Suppressor macrophage treated with lipopolysaccharide for 4 hours (primary cell): ENCODE measurements at places on chromosomes 3 and 15.

GRCh38 chr15:60844010-60844409 lies 365.1 kb upstream of the ICE2 start:
- DNase-seq: no peak

DNA sequence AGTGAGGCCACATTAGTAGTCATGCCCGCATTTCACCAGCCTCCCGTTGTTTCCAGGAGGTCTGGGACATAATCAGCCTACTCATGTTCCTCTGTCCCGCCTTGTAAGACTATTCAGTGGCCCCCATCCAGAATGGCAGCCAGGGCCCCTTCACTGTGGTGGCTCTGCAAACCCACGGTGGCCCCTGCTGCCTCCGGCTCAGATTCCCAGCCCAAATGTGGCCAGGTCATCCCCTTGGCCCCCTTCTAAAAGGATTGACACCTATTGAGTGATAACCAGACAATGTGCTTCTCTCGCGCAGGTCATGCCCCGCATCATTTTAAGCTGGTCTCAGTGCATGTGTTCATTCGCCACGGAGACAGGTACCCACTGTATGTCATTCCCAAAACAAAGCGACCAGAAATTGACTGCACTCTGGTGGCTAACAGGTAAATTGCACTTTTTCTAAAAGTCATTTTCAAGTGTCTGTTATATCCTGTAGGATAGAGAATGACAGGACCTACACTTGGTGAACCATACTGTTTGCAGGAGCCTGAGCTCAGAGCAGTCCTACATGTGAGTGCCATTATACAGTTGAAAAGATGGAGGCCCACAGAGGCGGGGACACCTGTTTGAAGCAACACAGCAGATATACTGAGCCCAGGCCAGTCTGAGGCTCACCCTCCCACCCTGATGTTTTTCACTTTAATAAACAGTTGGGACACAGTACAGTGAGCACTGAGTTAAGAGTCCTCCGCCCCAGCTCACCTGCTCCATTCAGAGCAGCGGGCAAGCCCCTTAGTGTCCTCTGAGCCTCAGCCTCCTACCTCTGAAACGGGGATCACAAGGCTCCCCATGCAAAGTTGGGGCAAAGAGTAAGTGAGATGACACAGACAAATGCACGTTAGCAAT lies 47.7 kb downstream of the PXYLP1 start:
- no peak for DNase-seq

- DNase-seq: no peak
Measured at GRCh38 chr3:109631897-109632296, 294.6 kb upstream of the DPPA4 start.

DNA sequence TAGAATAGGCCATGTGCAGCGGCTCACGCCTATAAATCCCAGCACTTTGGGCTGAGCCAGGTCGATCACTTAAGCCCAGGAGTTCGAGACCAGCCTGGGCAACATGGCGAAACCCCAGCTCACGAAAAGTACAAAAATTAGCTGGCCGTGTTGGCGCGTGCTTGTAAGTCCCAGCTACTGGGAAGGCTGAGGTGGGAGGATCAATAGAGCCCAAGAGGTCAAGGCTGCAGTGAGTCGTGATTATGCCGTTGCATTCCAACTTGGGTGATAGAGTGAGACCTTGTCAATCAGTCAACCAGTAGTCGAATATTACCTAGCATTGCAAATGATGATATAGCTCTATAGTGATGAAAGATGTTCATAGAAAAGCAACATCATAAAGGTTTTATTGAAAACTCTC lies 51.9 kb downstream of the USP8 start:
- DNase-seq: no peak

DNA sequence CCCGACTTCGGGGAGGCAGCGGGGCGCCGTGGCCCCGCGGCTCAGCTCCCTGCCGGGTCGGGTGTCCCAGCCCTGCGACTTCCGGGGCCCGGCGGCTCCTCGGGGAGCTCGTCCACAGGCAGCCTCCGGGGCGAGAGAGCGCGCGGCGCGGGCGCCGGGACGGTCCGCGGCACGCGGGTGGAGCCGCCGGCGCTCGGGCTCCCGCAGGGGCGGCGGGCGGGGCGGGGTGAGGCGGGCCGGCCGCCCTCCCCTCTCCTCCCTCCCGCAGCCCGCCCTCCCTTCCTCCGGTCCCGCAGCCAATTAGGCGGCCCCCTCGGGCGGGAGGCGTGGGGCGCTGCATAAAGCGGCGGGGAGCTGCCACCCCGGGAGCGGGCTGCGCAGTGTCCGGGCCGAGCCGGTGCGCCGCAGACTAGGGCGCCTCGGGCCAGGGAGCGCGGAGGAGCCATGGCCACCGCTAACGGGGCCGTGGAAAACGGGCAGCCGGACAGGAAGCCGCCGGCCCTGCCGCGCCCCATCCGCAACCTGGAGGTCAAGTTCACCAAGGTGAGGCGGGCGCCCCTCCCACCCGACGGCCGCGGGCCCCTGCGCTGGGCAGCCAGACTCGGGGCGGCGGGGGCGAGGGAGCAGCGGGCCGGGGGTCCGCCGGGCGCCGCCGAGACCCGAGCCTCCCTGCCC lies at the start of gene ALDH1A3:
TSS of gene ALDH1A3 (plus strand) at position 368 of the 675 bp plus-strand sequence. CDS start at position 445, 77 bp downstream.
- DNase-seq: peak; percentile 24

DNA sequence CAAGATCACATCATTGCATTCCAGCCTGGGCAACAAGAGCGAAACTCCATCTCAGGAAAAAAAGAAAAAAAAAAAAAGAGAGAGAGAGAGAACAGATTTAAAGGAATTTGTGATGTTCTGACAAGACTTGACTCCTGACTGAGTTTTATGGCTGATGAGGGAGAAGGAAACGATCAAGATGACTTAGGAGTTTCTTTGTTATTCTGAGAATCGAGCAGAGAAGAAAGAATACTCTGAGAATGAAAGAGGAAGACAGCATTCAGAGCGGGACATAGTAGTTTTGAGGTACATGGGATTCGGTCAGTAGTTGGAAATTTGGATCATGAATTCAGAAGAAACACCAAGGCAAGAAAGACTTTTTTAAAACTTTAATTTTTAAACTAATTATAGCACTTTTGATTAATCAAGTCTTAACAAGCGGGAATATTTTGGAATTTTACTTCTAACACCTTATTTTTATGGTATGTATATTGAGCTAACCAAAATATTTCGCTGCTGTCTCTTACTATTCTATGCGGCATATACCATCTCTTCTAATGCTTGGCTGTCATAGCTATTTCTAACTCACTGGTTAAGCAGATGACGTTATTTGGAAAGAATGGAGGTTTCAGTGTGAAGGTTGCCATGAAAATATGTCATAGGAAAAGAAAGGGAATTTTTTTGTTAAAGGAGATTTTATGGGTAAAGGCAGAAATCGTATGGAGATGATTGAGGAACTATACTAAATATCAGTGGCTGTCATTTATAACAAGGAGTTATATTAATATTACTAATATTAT lies 644.1 kb downstream of the RBMS3 start:
- DNase-seq: no peak

DNA sequence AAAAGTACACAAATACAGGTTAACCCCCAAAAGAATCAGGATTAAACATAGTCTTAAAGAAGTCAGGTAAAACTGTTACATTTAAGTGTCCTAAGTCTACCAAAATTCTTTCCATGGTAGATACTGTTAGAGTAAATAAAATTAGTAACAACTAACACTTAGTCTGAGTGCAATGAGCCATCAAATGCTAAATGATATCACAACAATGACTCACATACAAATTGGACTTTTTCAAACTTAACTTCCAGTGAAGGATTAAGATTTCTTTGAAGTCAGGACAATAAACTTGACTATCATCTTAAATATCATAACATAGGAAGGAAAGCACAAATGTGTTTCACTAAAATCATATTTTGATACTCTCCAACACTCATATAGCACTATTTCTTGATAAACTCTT lies 43.9 kb downstream of the ZNF148 start:
- DNase-seq: no peak

DNA sequence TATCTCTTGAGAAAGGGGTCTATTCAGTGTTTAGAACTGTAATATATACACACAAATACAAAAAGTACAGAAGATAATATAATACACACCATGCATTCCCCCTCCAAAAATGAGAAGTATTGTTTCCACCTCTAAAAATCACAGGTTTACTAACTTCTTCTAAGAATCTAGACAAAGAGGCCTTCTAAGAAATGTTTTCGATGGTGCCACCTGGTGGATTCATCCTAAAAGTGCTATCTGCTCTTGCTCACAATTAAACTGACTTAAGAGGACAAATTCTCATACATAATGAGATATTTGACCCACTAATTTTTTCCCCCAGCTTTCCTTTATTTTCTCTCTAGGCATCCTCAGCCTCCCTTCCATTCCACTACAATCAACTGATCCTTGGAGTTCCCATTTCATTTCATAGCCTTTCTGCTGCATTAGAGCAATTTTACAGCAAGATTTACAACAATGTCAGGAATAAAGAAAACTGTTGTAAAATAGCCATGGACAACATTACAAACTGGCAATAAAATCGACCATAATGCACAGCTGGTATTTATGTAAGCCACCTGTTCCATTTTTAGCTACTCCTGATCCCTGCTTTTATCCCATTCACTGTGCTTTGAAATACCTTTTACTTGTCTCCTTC lies 124.6 kb downstream of the ARRDC4 start:
- peak; percentile 73 for DNase-seq

GRCh38 chr3:194327218-194328052 lies 23.7 kb downstream of the CPN2 start:
- DNase-seq: no peak

DNA sequence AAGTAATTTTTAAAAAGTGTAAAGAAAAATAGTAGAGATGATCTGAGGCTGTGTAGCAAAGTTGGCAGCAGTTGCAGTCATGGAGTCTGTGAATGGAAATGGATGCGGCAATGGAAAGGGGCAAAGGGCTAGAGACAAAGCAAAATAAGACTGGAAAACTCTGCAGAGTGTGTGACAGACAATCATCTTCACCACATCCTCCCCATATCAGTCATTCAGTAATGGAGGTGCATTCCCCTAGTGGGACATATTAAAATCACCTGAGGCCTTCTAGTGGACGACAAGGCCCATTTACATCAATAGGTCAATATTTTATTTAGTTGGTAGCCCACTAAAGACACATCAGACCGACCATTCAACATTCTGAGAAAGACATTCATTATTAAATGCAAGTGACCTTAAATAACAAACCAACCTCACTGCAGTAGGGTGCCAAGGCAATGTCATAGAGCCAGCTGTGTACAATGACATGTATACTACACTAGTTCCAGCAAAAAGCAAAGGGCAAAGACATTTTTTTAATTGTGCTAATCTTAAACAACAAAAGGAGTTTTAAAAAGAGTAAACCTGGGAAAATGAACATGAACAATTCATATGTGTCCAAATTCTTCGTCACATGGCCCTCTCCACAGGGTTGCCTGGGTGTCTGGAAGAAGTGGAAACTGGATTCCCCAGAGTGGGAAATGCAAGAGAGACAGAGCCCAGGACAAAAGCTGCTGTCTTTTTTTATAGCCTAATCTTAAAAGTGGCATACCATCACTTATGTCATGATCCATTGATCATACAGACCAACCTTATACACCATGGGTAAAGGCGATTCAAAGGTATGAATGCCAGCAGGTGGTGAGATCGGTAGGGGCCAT lies 15.6 kb upstream of the RAP2B start:
- DNase-seq: no peak

GRCh38 chr3:33355611-33356010 lies 78.4 kb downstream of the FBXL2 start:
- DNase-seq: no peak

DNA sequence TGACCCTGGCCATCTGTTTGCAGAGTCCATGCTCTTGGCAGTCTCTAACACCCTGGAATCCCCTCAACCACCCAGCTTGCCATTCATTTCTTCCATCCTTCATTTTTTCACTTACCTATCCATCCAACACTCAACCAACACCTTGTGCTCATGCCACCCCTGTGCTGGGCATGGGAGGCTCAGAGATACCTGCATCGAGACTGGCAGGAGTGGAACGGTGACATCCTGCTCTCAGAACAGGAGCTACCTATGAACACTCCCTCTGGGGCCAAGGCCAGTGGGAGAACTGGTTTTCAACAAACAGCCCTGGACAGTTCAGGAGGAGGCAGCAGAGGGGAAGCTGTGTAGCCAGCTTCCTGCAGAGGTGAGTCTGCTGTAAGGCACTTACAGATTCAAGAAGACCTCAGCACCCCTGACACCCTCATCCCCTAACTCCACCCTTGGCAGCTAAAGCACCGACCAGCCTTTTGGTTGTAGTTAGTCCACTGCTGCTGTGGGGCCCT lies 19.5 kb upstream of the ATP2B2 start:
- DNase-seq: no peak

DNA sequence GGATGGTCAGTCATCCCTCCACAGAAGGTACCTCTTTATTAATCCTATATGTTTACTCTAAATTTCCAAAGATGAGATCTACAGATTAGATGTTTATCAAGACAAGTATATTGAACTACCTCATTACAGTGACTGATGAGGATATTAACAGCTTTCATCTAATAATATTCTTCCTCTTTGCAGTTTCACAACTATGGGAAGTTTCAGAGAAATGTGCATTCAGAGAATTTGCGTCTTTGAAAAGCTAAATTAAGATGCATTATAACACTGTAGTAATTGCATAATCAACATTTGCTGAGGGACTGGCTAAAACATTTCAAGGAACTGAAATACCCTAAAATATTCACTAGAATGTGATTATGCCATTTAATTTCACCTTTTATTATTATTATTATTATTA lies 46.7 kb downstream of the MCF2L2 start:
- peak; percentile 87 for DNase-seq

GRCh38 chr3:31096661-31097395 lies 202.4 kb upstream of the GADL1 start:
- DNase-seq: no peak

- no peak for DNase-seq
Measured at GRCh38 chr15:38275959-38276358, 23.3 kb downstream of the SPRED1 start.

DNA sequence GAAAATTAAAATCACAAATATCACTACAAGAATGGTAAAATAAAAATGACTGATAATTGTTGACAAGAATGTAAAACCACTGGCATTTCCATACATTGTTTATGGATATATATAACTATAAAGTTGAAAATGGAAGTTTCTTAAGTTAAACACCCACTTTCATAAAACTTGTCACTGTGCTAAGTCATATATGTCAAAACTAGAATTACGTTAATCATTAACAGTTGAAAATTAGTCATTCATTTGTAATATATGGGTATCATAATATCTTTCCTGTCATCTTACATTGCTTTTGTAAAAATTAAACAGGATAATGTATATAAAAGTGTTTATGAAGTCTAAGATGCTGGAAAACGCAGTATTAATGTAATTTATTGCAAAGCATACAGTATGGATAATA lies 1398.6 kb upstream of the ALCAM start:
- no peak for DNase-seq

GRCh38 chr15:61871926-61872522 lies 188.2 kb downstream of the VPS13C start:
- peak; percentile 6 for DNase-seq

- no peak for DNase-seq
Measured at GRCh38 chr3:65466300-65466988, 572.3 kb downstream of the MAGI1 start.

GRCh38 chr3:172369590-172370259 lies 78.5 kb downstream of the GHSR start:
- DNase-seq: no peak
